Ovary (tissue), 10 donors: ENCODE measurements at places on chromosomes 5 and 9.

GRCh38 chr9:17294822-17295624 lies 160.2 kb downstream of the CNTLN start:
- no peaks in the 10 kb centered on the region for H3K4me1 ChIP-seq
- no peak overlapping the region for H3K27ac ChIP-seq
- DNase-seq = no peak
- no peaks in the 10 kb centered on the region for H3K27me3 ChIP-seq
- no peak overlapping the region for H3K4me3 ChIP-seq

- DNase-seq = no peak
- H3K27ac ChIP-seq = no peak overlapping the region
- H3K4me1 ChIP-seq = no peaks in the 10 kb centered on the region
- H3K4me3 ChIP-seq = no peak overlapping the region
- H3K36me3 ChIP-seq = no peaks in the 10 kb centered on the region
- no peaks in the 10 kb centered on the region for H3K27me3 ChIP-seq
These were observed 91.9 kb upstream of the PPP1R2B start for GRCh38 chr5:156758011-156758791.

GRCh38 chr5:154168395-154168794 lies 22.1 kb upstream of the GALNT10 start:
- DNase-seq = no peak
- H3K27me3 ChIP-seq = no peaks in the 10 kb centered on the region
- no peak overlapping the region for H3K4me3 ChIP-seq
- H3K36me3 ChIP-seq = no peaks in the 10 kb centered on the region
- no peaks in the 10 kb centered on the region for H3K4me1 ChIP-seq
- H3K27ac ChIP-seq = no peak overlapping the region

DNA sequence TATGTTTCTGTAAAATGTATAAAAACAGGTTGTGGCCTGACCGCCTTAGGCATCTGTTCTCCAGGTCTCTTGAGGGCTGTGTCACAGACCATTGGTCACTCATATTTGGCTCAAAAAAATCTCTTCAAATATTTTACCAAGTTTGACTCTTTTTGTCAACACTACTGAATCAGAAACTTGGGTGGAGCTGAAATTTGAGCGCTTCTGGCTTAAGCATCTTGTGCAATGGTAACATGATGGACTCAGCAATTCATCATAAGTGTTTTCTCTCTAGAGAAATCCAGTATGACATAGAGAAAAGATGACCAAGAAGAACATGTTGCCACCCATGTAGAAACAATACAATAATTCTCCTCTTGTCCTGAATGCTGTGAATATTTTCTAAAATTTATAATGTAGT lies 387.9 kb downstream of the MAT2B start:
- H3K27ac ChIP-seq = no peak overlapping the region
- no peaks in the 10 kb centered on the region for H3K27me3 ChIP-seq
- no peaks in the 10 kb centered on the region for H3K36me3 ChIP-seq
- no peak overlapping the region for H3K4me3 ChIP-seq

DNA sequence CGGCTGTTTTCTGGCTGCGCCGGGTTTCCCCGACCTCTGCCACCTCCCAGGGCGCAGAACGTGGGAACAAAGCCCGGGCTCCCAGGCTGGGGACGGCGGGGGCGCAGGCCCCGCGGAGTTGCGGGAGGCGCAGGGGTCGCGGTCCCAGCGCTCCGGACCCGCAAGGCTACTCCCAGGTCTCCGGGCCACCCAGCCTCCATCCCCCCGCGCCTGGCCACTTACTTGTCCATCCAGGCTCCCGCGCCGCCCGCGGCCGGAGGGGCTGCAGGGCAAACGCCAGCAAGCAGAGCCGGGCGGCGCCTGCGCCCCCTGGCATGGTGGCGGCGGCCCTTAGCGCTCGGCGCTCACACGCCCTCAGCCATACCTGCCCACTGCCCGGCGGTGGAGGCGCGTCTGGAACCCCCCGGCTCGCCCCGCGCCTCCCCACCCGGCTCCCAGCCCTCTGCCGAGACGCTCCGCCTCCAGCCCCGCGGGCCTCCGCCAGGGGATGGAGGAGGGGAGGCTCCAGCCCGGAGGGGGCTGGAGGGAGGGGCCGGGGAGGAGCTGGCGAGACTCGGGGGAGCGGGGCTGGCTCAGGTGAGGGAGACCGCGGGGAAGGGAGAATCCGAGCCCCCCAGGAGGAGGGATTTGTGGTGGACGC lies at the start of gene ADAM19:
Gene ADAM19, minus strand, starts transcription at position 395 of the 640 bp plus-strand sequence. Its CDS starts 79 bp downstream, at position 316.
- H3K4me3 ChIP-seq = peak within 1 kb of the TSS; percentile 74
- H3K36me3 ChIP-seq = no peaks in the 10 kb centered on the region
- no peaks in the 10 kb centered on the region for H3K27me3 ChIP-seq
- H3K27ac ChIP-seq = peak within 1 kb of the TSS; percentile 19

DNA sequence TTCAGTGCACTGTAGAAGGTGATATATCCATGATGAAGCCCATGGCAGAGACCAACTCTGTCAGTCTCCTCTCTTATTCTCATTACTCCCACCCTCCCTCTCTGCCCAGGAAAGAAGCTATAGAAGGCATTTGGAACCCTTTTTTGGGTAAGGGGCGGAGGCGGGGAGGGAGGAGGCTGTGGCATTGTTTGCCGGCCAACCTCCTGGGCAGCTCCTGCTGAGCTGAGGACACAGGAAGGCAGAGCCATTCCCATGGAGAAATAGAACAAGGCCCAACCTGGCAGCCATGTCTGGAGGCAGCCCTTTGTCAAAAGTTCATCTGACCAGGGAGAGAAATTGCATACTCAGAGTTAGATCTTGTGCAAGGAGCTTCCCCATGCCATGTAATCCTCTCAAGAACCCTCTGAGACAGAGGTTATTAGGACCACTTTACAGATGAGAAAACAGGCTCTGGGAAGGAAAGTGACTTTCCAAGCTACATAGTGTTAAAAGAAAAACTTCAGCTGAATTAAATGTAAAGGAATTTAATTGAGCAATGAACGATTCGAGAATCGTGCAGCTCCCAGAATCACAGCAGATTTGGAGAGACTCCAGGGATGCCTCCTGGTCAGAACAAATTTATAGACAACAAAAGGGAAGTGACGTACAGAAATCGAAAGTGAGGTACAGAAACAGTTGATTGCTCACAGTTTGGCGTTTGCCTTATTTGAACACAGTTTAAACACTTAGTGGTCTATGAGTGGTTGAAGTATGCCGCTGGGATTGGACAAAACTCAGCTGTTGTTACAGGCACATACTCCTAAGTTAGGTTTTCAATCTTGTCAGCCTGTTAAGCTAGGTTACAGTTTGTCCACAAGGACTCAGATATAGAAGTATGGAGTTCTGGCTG lies 158.6 kb downstream of the MELK start:
- H3K4me3 ChIP-seq = no peak overlapping the region
- no peaks in the 10 kb centered on the region for H3K4me1 ChIP-seq
- no peaks in the 10 kb centered on the region for H3K27me3 ChIP-seq
- H3K36me3 ChIP-seq = no peaks in the 10 kb centered on the region
- H3K27ac ChIP-seq = no peak overlapping the region
- no peak for DNase-seq

GRCh38 chr5:147675168-147675567 lies 107.4 kb downstream of the JAKMIP2 start:
- no peaks in the 10 kb centered on the region for H3K36me3 ChIP-seq
- H3K4me3 ChIP-seq = no peak overlapping the region
- no peak for DNase-seq
- no peaks in the 10 kb centered on the region for H3K27me3 ChIP-seq
- H3K4me1 ChIP-seq = peaks cover 3% of the 10 kb centered on the region

DNA sequence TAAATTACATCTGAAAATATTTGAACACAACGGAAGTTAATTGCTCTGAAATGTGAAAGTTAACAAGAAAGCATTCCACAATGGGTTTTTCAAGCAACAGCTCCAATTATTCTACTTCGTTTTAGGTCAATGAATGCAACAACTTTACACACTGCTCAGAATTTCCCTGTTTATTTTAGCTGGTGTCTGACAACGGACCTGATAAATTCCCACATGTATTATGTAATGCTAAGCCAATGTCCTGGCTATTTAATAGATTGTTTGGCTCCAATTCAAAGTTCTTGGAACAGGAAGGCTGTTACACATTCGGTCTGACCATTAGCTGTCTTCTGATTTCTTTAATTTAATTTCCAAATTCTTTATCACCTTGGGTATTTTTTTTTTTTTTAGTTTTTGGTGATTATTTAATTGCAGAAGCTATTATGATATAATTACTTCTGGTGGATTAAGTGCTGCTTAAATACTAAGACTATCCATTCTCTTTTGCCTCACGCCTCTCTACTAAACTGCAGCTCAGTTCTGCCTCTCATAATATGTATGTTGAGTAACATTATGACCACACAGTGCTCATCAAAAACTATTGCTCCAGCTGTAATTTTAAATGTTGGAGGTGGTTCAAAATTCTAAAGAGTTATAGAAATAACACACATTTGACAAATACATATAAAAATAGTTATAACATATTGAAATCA lies 57.9 kb downstream of the MEF2C start:
- no peak overlapping the region for H3K4me3 ChIP-seq
- no peaks in the 10 kb centered on the region for H3K36me3 ChIP-seq
- peaks cover 6% of the 10 kb centered on the region for H3K4me1 ChIP-seq

- no peaks in the 10 kb centered on the region for H3K27me3 ChIP-seq
- no peak overlapping the region for H3K4me3 ChIP-seq
- no peaks in the 10 kb centered on the region for H3K36me3 ChIP-seq
- H3K27ac ChIP-seq = no peak overlapping the region
- no peaks in the 10 kb centered on the region for H3K4me1 ChIP-seq
These were observed 68.3 kb downstream of the FGF1 start for GRCh38 chr5:142617416-142618129.

DNA sequence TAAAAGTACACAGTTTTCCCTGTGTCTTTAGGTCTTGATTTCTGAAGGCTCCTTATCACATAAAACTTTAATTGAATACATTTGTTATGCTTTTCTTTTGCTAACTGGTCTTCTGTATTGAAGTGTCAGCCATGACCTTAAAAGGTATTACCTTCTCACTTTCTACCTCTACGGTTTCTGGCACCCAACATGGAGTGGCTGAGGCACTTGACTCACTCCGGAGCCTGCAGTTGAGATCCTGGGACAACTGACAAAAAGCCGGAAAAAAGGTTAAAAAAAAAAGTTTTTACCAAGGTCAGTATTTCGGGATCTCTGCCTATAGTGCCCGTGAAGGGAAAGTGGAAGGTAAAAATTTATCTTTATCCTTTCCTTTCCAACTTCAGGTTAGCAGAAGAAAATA lies 197.0 kb downstream of the ARRDC3 start:
- no peak overlapping the region for H3K27ac ChIP-seq
- no peak for DNase-seq
- H3K27me3 ChIP-seq = no peaks in the 10 kb centered on the region
- H3K4me1 ChIP-seq = no peaks in the 10 kb centered on the region
- no peaks in the 10 kb centered on the region for H3K36me3 ChIP-seq

DNA sequence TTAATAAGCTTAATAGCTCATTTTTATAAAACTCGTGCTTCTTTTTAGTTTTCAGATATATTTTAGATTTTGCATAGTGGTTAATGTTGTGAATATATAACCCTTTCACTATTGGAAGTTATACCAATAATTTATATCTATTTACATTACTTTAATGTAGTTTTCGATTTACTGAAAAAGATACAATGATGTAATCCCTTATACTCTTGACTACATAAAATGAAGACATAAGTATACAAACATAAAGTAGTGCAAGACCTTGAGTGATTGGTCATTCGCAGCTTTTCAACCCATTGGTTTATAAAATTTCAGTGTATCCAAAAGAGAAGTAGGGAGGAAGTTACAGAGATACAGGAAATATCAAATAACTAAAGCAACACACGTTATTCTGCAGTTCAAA lies 84.3 kb upstream of the GRHPR start:
- no peaks in the 10 kb centered on the region for H3K27me3 ChIP-seq
- H3K36me3 ChIP-seq = no peaks in the 10 kb centered on the region
- no peak overlapping the region for H3K4me3 ChIP-seq

DNA sequence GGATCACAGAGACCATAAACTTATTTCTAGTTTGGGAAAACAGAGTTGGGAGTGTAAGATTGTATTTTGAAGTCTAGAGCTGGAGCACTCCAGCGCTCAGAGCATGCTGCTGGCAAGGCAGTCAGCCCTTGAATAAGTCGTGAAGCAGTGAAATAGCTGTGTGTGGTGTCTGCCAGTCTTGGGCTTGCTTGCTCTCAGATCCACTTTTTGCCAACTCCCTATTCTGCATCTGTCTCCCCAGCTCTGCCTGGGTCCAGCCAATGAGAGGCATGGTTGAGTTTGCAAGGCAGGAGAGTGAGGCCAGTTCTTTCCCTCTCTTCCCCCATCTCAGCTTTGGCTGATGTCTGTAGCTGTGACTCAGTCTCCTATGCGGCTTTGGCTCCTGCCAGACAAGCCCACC lies 23.3 kb upstream of the RASGRF2 start:
- no peaks in the 10 kb centered on the region for H3K4me1 ChIP-seq
- no peak for DNase-seq
- no peak overlapping the region for H3K4me3 ChIP-seq
- no peaks in the 10 kb centered on the region for H3K36me3 ChIP-seq
- no peak overlapping the region for H3K27ac ChIP-seq

DNA sequence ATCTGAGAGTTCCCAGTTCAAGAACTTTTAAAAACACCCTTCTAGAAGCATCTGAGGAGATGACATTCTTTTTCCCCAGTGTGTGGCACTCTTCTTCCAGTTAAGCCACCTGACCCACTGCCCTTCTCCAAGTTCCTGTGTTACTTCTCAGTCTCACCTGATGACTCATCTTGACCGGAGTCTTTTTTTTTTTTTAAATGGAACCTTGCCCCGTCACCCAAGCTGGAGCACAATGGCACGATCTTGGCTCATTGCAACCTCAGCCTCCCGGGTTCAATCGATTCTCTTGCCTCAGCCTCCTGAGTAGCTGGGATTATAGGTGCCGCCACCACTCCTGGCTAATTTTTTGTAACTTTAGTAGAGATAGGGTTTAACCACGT lies 224.1 kb upstream of the DAB2 start:
- H3K4me3 ChIP-seq = no peak overlapping the region
- no peaks in the 10 kb centered on the region for H3K27me3 ChIP-seq
- H3K27ac ChIP-seq = no peak overlapping the region
- no peaks in the 10 kb centered on the region for H3K36me3 ChIP-seq
- H3K4me1 ChIP-seq = no peaks in the 10 kb centered on the region

DNA sequence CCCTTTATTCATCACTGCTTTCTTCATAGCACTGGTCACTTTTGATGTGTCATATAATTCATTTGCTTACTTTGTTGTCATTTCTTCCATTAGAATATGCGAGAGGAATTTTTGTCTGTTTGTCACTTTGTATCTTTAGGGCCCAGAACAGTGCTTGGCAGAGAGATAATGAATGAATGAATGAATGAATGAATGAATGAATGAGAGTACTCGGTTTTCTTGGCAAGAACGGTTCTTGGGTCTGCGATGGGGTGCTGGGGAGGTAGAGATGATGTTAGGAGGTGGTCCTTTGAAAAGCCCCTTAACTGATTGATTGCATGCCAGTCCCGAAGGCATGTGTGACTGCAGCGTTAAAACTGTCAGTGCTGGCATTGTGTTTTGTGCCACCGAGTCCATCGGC lies 52.4 kb upstream of the LRRTM2 start:
- H3K27ac ChIP-seq = no peak overlapping the region
- H3K4me1 ChIP-seq = peaks cover 5% of the 10 kb centered on the region
- no peaks in the 10 kb centered on the region for H3K27me3 ChIP-seq
- DNase-seq = no peak
- no peak overlapping the region for H3K4me3 ChIP-seq

GRCh38 chr9:123225995-123226394 lies 42.4 kb downstream of the STRBP start:
- DNase-seq = no peak
- no peaks in the 10 kb centered on the region for H3K36me3 ChIP-seq
- H3K27me3 ChIP-seq = no peaks in the 10 kb centered on the region
- no peak overlapping the region for H3K27ac ChIP-seq
- H3K4me3 ChIP-seq = no peak overlapping the region
- H3K4me1 ChIP-seq = no peaks in the 10 kb centered on the region

- H3K36me3 ChIP-seq = no peaks in the 10 kb centered on the region
- H3K27me3 ChIP-seq = no peaks in the 10 kb centered on the region
- H3K4me3 ChIP-seq = no peak overlapping the region
- no peaks in the 10 kb centered on the region for H3K4me1 ChIP-seq
These were observed 1295.6 kb upstream of the CDH6 start for GRCh38 chr5:29897916-29898315.
